ENCODE measurements at places on chromosomes 5 and 9.

DNA sequence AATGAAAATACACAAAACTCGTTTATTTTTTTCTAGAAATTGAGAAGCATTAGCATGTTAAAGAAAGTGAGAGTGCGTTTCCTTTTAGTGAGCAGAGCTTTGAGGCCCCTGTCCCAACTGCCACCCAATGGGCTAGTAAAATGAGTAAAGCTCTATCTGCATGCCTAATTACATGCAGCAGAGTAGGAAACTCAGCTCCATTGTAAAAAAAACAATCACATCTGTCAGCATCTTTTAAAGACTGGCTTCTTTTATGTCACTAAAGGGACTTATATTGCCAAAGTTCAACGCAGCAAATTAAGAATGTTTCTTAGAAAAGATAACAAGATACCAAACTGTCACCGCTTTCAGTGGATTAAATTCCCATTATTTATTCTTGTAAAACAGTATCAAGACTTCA is 154.0 kb downstream of the SNCAIP start:
- DNase-seq: no peak

DNA sequence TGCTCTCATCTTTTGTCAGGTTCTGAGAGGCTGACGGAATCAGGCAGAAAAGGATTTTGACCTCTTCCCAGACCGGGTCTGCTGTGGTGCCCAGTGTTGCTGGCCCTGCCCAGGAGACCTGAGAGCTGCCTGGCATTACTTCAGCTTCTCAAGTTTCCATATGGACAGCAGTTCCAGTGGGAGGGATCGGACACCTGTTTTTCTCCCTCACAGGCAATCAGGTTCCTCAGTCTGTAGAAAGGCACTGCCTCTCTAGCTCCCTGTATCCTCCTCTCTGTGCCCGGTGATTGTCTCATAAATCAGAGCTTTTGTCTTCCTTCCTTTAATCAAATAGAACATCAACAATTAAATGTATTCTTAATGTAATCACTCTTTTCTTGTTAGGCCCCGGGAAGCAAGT is 198.7 kb downstream of the SEMA6A start:
- DNase-seq: no peak

- no peak for DNase-seq
These were observed 19.7 kb downstream of the CSF2 start for GRCh38 chr5:132093271-132093670.

GRCh38 chr5:9207817-9208418 is 338.0 kb downstream of the SEMA5A start:
- no peak for DNase-seq

GRCh38 chr9:129436751-129437625 is 183.9 kb downstream of the C9orf50 start:
- DNase-seq: no peak

GRCh38 chr5:129399069-129399468 is 61.0 kb upstream of the ADAMTS19 start:
- DNase-seq: no peak

GRCh38 chr5:52693280-52693679 is 94.4 kb upstream of the ITGA1 start:
- no peak for DNase-seq

DNA sequence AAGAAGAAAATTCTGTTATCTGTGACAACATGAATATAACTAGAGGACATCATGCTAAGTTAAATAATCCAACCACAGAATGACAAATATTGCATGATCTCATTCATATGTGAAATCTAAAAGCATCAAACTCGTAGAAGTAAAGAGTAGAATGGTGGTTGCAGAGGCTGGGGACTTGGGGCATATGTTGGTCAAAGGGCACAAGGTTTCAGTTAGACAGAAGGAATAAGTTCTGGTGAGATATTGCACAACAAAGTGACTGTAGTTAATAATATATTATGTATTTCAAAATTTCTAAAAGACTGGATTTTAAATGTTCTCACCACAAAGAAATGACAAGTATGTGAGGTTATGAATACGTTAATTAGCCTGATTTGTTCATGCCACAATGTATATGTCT is 24.8 kb downstream of the GRIA1 start:
- DNase-seq: no peak

- no peak for DNase-seq
These were observed 609.8 kb downstream of the IRX1 start for GRCh38 chr5:4205398-4205797.

GRCh38 chr9:121801579-121801978 is 150.1 kb downstream of the DAB2IP start:
- DNase-seq: no peak

- no peak for DNase-seq
These were observed 318.4 kb downstream of the PSAT1 start for GRCh38 chr9:78615372-78615771.

All from stimulated activated CD8-positive, alpha-beta memory T cell treated with anti-CD3 and anti-CD28 coated beads, Interleukin-4, amount 100 ng/mL, for 4 hours (primary cell).